ENCODE measurements at places on chromosomes 5 and 9.

DNA sequence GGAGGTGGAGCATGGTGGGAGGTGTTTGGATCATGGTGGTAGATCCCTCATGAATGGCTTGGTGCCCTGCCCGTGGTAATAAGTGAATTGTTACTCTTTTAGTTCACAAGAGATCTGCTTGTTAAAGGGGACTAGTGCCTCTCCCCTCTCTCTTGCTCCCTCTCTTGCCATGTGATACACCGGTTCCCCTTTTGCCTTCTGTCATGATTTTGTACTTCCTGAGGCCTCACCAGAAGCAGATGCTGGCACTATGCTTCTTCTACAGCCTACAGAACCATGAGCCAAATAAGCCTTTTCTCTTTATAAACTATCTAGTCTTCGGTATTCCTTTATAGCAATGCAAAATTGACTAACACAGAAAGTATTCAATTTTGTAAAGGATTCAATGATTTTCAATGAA lies 817.1 kb downstream of the TLR4 start:
- no peak for DNase-seq

GRCh38 chr9:135771401-135772051 lies 69.5 kb downstream of the KCNT1 start:
- DNase-seq, result no peak

DNA sequence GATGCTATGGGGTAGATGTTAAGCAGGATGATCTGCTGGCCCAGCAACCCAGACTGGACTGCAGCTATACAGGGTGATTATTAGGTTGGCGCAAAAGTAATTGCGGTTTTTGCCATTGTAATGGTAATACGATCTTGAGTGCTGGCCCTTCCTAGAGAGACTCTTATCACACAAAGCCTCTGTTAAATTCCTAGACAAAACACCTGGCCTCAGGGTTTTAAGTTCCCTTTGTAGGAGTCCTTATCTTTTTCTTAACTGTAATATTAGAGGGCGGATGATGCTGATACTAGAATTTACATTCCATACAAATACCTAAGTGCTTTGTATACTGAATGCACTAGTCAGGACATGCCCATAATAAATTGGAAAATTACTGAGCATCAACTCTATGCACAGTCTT lies 222.2 kb downstream of the NDUFS4 start:
- no peak for DNase-seq

- no peak for DNase-seq
Measured at GRCh38 chr9:71357346-71357745, 235.9 kb upstream of the TRPM3 start.

DNA sequence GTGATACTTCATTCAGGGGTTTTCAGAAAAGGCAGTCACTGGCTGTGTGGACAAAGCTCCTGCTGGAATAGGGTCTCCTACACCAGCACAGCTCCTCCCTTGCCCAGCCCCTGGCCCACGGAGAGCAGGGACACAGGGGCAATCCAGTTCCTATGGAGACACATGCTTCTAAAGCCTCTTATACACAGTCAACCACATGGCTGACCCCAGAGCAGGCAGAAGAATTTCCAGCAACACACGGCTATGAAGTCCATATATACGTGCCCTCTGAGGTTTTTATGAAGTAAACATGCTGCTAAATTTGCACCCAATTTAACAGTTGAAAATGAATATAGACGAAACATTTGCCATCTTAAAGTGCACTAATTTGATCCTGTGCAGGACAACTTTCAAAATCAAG lies 19.4 kb downstream of the PSMB7 start:
- no peak for DNase-seq
